Breast epithelium (tissue), 4 donors: ENCODE measurements at places on chromosomes 7 and 10.

DNA sequence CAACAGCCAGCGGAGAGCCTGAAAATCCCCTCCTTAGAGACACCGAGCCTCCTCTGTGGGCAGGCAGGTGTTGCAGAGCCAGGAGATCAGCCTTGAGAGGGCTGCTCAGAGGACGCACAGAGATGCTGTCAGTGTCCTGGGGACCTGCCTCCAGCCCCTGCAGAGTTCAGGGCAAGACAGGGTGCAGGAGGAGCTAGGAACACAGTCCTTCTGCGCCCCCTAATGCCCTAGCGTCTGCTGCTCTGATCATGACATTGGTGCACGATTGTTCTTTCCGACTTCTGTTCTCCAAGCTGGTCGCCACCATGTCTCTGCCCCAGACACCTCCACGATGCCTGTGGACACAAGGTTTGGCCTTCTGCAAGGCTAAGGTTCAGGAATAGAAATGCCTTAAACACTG lies 613.7 kb upstream of the MKI67 start:
- no peaks in the 10 kb centered on the region for H3K27me3 ChIP-seq
- no peaks in the 10 kb centered on the region for H3K36me3 ChIP-seq
- no peaks in the 10 kb centered on the region for H3K4me1 ChIP-seq
- no peak overlapping the region for H3K27ac ChIP-seq

GRCh38 chr10:102785818-102786217 lies 42.1 kb downstream of the WBP1L start:
- H3K36me3 ChIP-seq = no peaks in the 10 kb centered on the region
- peaks cover 29% of the 10 kb centered on the region for H3K4me1 ChIP-seq
- H3K27ac ChIP-seq = peak overlapping the region; percentile 96

DNA sequence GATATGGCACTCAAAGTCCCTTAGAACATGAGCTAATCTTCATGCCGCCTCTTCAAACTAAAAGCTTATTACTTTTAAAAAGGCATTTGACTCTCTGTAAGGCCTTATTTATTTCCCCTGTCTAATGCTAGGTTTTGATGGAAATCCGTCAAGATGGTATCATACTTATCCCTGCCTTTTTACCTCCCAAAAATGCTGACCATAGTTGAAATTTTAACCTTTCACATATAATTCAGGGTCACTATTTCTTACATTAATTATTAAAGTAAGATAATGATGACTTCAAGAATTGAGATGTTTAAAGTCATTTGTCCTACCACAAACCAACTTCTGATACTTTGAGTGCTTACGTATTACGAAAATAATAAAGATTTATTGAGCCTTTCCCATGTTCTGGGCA lies 12.3 kb upstream of the OSBPL3 start:
- no peaks in the 10 kb centered on the region for H3K4me1 ChIP-seq
- no peak overlapping the region for H3K27ac ChIP-seq
- no peaks in the 10 kb centered on the region for H3K36me3 ChIP-seq
- no peak for DNase-seq
- H3K27me3 ChIP-seq = no peaks in the 10 kb centered on the region
- no peak overlapping the region for H3K4me3 ChIP-seq

DNA sequence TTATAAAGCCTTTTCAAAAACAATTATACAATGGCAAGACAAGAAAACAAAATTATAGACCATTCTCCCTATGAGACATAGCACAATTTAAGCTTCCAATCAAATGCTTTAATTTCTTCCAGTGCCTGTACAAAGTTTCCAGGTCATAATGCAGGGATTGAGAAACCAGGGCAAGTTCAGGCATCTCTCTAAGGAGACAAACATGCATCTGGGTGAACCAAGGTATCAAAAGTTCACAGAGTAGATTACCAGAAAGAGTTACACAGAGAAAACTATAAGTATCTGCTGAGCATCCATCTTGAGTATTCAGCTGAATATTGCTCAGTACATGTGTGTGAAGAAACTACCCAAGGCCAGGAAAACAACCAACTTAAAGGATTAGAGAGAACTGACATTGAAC lies 89.1 kb downstream of the COL28A1 start:
- H3K27me3 ChIP-seq = no peaks in the 10 kb centered on the region
- H3K4me3 ChIP-seq = no peak overlapping the region
- H3K4me1 ChIP-seq = no peaks in the 10 kb centered on the region
- no peak overlapping the region for H3K27ac ChIP-seq

GRCh38 chr7:155670521-155670920 lies 26.1 kb downstream of the RBM33 start:
- H3K36me3 ChIP-seq = no peaks in the 10 kb centered on the region
- no peak for DNase-seq
- no peak overlapping the region for H3K27ac ChIP-seq
- no peak overlapping the region for H3K4me3 ChIP-seq
- H3K4me1 ChIP-seq = no peaks in the 10 kb centered on the region

- H3K27me3 ChIP-seq = no peaks in the 10 kb centered on the region
- DNase-seq = no peak
- H3K4me3 ChIP-seq = no peak overlapping the region
- H3K4me1 ChIP-seq = no peaks in the 10 kb centered on the region
- H3K36me3 ChIP-seq = no peaks in the 10 kb centered on the region
- no peak overlapping the region for H3K27ac ChIP-seq
Measured at GRCh38 chr10:95728526-95728925, 27.4 kb upstream of the ENTPD1 start.

DNA sequence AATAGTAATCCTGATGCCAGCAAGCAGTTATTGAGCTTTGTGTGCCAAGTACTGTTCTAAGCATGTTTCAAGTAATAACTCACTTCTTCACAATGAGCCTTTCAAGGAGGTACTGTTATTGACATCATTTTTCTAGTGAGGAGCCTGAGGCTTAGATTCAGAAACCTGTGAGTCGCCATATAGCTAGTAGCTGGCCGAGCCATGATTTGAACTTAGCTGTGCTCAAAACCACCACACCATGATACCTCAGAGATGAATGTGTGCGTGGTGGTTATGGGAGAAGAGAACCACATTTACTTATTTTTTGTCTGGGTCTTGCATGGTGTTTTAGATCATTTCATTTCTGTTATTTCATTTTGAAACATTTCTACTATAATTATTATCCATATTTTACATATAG lies 578.9 kb downstream of the AUTS2 start:
- no peaks in the 10 kb centered on the region for H3K36me3 ChIP-seq
- H3K27ac ChIP-seq = no peak overlapping the region
- H3K4me1 ChIP-seq = no peaks in the 10 kb centered on the region
- H3K27me3 ChIP-seq = no peaks in the 10 kb centered on the region

DNA sequence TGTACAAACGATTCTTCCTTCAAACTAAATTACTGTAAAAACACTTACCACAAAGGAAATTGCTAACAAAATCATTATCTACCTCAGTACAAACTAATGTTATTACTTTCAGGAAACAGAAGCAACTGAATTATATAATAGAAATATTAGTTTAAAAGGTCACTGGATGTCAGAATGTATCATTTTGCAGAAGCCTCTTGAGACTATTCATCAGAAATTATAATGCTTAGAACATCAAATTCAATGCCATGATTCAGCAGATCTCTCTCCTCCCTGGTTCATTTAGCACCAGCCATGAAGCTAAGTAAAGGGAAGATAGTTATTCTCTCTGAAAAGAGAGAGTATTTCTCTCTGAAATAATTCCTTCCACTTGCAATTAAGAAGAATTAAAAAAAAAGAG lies 223.3 kb downstream of the IMMP2L start:
- no peaks in the 10 kb centered on the region for H3K4me1 ChIP-seq
- H3K4me3 ChIP-seq = no peak overlapping the region
- H3K27ac ChIP-seq = no peak overlapping the region
- H3K36me3 ChIP-seq = no peaks in the 10 kb centered on the region
- no peak for DNase-seq

DNA sequence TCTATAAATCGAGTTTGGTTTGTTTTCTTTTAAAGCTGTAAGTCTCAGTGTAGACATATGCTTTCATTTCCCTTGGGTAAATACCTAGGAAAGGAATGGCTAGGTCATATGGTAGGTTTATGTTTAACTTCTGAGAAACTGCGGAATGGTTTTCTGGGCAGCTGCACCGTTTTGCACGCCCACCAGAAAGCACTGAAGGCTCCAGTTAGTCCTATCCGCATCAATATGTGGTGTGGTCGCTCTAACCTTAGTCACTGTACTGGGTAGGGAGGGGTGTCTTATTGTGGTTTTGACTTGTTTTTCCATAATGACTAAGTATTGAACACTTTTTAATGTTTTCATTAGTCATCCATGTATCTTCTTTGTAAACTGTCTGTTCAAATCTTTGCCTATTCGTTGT lies 279.5 kb upstream of the AKR1E2 start:
- H3K27ac ChIP-seq = no peak overlapping the region
- H3K4me3 ChIP-seq = no peak overlapping the region
- no peaks in the 10 kb centered on the region for H3K4me1 ChIP-seq
- no peak for DNase-seq
- H3K36me3 ChIP-seq = no peaks in the 10 kb centered on the region

- no peaks in the 10 kb centered on the region for H3K36me3 ChIP-seq
- no peaks in the 10 kb centered on the region for H3K27me3 ChIP-seq
- no peaks in the 10 kb centered on the region for H3K4me1 ChIP-seq
- H3K4me3 ChIP-seq = no peak overlapping the region
- DNase-seq = no peak
Measured at GRCh38 chr7:76044375-76044865, 3.4 kb downstream of the STYXL1 start.

- H3K36me3 ChIP-seq = no peaks in the 10 kb centered on the region
- no peaks in the 10 kb centered on the region for H3K4me1 ChIP-seq
- no peak for DNase-seq
- no peaks in the 10 kb centered on the region for H3K27me3 ChIP-seq
Measured at GRCh38 chr10:36738738-36739431, 386.5 kb upstream of the ANKRD30A start.

- DNase-seq = no peak
- H3K4me3 ChIP-seq = no peak overlapping the region
- no peaks in the 10 kb centered on the region for H3K36me3 ChIP-seq
- no peaks in the 10 kb centered on the region for H3K27me3 ChIP-seq
- no peak overlapping the region for H3K27ac ChIP-seq
Measured at GRCh38 chr7:141157138-141157765, 83.4 kb downstream of the TMEM178B start.

- DNase-seq = no peak
- H3K4me3 ChIP-seq = no peak overlapping the region
- no peaks in the 10 kb centered on the region for H3K36me3 ChIP-seq
- H3K4me1 ChIP-seq = no peaks in the 10 kb centered on the region
Measured at GRCh38 chr10:108095932-108096925, 931.7 kb upstream of the SORCS1 start.

GRCh38 chr10:65501259-65501658 lies 1424.6 kb upstream of the LRRTM3 start:
- no peak overlapping the region for H3K4me3 ChIP-seq
- no peak overlapping the region for H3K27ac ChIP-seq
- H3K4me1 ChIP-seq = no peaks in the 10 kb centered on the region
- no peaks in the 10 kb centered on the region for H3K27me3 ChIP-seq
- peaks cover 4% of the 10 kb centered on the region for H3K36me3 ChIP-seq

DNA sequence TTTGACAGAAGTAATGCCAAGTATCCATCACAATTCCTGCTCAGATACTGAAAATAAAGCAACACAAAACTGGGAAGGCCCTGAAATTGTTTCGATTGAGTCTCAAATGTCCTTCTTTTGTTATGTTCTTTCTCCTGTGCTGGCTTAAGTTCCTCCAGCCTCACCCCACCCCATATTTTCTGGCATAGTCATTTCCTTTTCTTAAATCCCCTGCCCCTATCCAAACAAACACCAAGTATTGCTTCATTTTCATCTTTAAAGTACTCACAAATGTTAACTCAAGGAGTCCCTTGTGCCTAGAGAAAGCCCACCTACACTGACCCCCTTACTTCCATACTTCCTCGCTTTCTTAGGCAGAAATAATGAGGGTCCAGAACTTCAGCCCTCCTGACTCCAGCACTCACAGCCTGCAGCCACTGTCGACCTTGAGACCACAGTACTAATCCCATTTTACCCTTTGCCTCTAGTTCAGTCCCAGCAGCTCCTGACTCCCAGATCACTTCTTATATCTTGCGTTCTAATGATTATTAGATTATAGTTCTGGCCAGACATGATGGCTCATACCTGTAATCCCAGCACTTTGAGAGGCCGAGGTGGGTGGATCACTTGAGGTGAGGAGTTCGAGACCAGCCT lies 73.2 kb upstream of the ST8SIA6 start:
- no peaks in the 10 kb centered on the region for H3K4me1 ChIP-seq
- no peak for DNase-seq
- H3K36me3 ChIP-seq = no peaks in the 10 kb centered on the region

GRCh38 chr7:16548428-16548827 lies 21.8 kb downstream of the LRRC72 start:
- H3K4me3 ChIP-seq = no peak overlapping the region
- no peaks in the 10 kb centered on the region for H3K36me3 ChIP-seq
- H3K27me3 ChIP-seq = no peaks in the 10 kb centered on the region
- H3K27ac ChIP-seq = no peak overlapping the region

DNA sequence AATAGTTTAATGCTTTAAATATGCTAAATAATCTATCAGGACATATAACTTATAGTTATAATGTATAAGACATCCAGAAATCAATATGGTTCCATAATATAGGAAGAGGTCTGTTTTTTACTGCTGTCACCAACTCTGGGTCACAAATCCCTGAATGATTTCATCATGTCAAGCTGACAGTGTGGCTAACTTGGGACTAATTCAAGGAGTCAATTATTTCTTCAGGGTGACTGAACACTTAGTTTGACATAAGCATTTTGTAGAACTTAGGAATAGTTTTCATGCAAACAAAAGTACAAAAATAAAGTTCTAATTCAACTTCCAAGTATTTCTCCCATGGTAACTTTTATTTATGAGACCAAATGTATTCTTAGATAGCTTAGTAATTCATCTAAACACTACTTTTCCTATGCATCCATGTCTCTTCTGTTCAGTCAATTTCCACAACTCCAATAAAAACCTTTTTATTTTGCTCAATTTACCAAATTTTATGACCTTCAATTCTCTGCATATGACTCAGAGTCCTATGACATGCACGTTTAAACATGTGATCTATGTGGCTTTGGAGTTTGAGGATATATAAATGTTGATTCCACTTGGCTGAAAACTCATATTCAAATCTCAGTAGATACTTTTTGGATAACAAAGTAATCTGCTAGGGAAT lies 40.3 kb upstream of the GNAT3 start:
- H3K4me1 ChIP-seq = no peaks in the 10 kb centered on the region
- H3K4me3 ChIP-seq = no peak overlapping the region
- peak overlapping the region; percentile 4 for H3K27ac ChIP-seq
- H3K36me3 ChIP-seq = no peaks in the 10 kb centered on the region

DNA sequence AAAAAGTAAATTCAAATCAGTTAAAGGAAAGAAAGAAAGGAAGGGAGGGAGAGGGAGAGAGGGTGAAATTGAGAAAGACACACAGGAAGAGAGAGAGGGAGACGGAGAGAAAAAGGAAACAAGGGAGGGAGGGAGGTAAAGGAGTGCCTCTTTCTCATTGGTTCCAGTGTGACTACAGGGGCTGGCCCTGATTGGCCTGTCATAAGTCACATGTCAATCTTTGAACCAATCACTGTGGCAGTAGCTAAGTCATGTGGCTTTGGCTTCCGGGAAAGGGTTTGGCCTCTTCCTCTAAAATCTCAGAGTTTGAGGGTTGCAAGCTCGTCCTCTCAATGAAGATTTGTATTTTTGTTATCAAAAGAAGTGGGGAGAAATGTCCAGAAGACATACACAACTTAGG lies 150.2 kb downstream of the RAB11FIP2 start:
- peaks cover 8% of the 10 kb centered on the region for H3K27me3 ChIP-seq
- no peak overlapping the region for H3K4me3 ChIP-seq
- H3K4me1 ChIP-seq = no peaks in the 10 kb centered on the region

GRCh38 chr10:86062198-86062550 lies 304.4 kb downstream of the GRID1 start:
- no peak overlapping the region for H3K27ac ChIP-seq
- DNase-seq = no peak
- no peaks in the 10 kb centered on the region for H3K36me3 ChIP-seq
- no peak overlapping the region for H3K4me3 ChIP-seq
- no peaks in the 10 kb centered on the region for H3K4me1 ChIP-seq
- H3K27me3 ChIP-seq = no peaks in the 10 kb centered on the region
